ENCODE measurements at places on chromosomes 7 and 10.

GRCh38 chr7:25857376-25858067 lies 294.5 kb upstream of the NFE2L3 start:
- DNase-seq = no peak

DNA sequence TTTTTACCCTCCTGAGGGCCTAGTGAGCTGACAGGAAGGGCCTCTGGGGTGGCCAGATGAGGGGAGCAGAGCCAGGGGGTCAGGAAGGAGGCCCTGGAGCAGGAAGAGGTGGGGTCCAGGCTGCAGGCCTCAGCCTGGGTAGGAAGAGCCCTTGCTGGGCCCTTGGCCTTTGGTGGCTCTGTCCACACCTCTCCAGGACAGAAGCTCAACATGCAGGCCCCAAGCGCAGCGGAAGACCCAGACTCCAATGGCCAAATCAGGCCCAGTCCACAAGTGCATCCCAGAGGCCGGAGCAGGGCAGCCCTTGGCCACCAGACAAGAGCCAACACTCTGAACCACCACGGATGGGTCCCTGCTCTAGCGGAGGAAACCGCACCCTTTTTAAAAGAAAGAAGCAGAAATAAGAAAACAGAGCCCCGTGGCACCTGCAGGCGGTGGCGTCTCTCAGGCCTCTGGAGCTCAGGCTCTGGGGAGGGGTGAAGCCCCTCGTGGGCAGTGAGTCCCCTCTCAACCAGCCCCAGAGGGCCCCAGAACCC lies 52.8 kb downstream of the FOXL3 start:
- DNase-seq = no peak

- DNase-seq = no peak
These were observed 10.3 kb downstream of the HTRA1 start for GRCh38 chr10:122471531-122472177.

- no peak for DNase-seq
These were observed 667.8 kb upstream of the MKI67 start for GRCh38 chr10:128793726-128794655.

GRCh38 chr10:100999742-101000126 lies at the start of gene LZTS2:
Gene LZTS2, plus strand, starts transcription at chr10:100999808. Its CDS starts 2,731 bp downstream, at chr10:101002539.
- no peak for DNase-seq

DNA sequence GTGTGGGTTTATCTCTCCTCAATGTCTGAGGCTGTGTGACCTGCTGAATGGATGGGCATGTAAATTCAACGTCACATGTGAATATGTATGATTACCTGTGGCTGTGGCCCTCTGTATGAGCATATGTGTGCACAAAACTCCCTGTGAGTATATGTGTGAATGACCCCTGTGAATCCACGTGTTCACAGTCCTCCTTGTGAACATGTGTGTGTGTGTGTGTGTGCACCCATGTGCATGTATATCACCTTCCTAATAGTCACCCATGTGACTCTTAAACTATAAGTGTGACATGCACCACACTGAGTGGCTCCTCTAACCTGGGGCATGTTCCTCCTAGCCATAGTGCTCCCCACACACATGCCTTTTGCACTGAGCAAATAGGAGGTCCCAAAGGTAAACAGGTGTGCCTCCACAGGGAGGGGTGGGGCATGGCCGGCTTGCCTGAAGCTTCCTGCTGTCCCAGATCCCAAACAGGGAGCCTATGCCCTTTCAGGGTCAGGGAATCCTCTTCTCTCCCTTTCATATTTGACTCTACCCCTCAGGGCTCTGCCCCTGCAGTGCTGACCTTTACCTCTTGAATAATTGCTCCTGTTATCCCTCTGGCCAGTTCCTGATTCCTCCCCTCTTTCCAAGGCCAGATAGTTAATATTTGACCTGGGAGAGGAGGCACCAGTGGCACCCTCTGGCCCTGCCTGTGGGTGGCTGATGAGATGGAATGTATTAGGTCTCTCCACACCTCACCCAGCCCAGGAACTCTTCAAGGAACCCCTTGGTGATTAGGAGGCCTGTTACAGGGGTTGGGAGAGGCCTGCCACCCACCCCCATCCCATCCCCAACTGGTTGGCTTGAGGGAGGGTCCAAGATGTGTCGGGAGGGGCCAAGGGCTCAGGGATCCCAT lies 1.9 kb downstream of the SEMA4G start:
- no peak for DNase-seq

DNA sequence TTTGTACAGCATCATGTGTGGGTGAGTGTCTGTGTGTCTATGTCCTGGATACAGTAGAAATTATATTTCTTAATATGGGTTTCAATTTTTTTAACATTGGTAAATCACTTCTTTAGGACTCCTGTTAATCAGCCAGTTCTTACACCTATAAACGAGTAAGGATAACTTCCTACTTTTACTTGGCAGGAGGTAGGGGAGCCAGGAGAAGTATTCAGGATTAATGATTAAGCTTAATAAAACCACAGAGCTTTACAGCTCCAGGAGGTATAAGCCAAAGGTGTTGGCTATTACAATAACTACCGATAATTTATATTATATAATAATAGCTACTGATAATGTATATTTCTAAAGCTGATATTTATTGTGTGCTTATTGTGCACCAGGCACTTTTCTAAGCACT lies 1.7 kb upstream of the FAM3C start:
- no peak for DNase-seq

GRCh38 chr10:5625992-5626777 lies 40.2 kb downstream of the ASB13 start:
- DNase-seq = no peak

DNA sequence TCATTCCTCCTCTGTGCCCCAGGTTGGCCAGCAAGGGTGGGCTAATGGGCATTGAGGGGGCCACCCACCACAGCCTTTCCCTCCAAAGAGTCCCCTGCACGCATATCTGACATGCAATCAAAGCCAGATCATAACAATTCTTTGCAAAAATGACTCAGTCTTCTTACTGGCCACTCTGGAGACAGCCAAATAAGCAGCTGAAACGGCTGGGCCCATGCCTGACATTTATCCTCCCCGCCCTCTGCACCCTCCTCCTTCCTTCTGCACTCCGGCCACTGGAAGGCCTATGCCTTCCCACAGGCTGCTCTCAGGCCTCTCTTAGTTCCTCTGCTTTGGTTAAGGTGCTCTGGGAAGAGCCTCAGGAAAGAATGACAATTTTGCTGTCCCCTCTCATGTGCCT lies 29.2 kb upstream of the NPFFR1 start:
- no peak for DNase-seq

DNA sequence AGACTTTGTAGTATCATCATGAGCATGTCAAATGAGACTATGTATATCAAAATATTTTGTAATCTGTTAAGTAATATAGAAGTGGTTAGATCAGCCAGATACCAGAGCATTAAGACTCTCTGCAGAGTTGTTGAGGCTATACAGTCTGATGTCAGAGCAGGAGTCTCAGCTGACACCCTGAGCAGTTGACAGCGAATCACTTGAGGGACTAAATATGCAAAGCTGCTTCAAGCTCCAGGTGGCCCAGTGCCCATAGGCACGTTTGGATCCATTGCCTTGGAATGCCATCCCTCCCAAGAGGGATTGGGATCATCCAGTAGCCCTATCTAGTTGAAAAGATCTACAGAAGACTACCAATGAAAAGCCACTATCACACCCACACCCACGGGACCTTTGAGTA lies 210.2 kb downstream of the TAX1BP1 start:
- no peak for DNase-seq

DNA sequence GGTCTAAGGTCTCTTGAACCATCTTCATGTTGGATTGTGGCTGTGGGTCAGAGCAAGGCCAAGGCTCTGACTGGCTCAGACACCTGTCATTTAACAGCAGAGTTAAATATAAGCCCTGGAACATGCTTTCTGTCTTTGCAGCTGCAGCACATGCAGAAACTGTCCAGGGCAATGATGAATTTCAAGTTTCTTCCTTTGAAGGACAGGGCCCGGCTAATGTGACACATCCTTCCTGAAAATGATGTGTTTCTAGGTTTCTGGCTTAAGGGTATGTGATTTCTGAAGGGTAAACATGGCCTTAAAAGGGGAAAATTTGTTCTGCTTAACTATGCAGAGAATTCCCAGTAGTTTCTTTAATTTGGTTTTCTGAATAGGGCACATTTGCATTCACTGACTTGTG lies 34.0 kb upstream of the SLC35B4 start:
- DNase-seq = no peak

DNA sequence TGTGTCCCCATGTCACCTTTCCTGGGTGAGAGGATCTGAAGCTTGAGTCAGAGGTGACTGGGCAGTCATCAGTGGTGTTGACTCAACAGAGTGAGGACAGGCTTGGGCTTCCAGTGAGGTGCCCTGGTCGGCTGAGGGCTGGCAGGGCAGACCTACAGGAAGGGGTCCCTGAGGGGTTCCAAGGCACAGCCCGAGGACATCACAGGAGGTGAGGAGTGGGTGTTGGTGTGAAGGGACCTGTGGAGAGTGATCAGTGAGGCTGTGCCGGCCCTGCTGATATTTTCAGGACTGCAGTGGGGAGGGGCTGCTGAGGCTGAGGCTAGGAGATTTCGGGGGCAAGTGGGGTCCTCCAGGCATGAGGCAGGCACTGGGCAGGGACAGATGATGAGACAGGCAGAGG lies 545.5 kb downstream of the TCERG1L start:
- no peak for DNase-seq

DNA sequence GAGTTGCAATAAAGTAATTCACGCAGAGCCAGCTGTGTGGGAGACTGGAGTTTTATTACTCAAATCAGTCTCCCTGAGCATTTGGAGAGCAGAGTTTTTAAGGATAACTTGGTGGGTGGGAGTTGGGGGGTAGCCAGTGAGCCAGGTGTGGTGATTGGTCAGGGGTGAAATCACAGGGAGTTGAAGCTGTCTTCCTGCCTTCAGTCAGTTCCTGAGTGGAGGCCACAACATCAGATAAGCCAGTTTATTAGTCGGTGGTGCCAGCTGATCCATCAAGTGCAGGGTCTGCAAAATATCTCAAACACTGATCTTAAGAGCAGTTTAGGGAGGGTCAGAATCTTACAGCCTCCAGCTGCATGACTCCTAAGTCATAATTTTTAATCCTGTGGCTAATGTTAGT lies 3.3 kb upstream of the CYP51A1 start:
- no peak for DNase-seq

- DNase-seq = no peak
These were observed 5.3 kb downstream of the SH3PXD2A start for GRCh38 chr10:103849880-103850571.

- peak; percentile 36 for DNase-seq
These were observed 909 bp upstream of the CC2D2B start for GRCh38 chr10:95906677-95907455.

- DNase-seq = no peak
These were observed 2.0 kb downstream of the JCAD start for GRCh38 chr10:30057421-30057841.

- no peak for DNase-seq
These were observed 13.0 kb upstream of the PCBD1 start for GRCh38 chr10:70901276-70901878.

DNA sequence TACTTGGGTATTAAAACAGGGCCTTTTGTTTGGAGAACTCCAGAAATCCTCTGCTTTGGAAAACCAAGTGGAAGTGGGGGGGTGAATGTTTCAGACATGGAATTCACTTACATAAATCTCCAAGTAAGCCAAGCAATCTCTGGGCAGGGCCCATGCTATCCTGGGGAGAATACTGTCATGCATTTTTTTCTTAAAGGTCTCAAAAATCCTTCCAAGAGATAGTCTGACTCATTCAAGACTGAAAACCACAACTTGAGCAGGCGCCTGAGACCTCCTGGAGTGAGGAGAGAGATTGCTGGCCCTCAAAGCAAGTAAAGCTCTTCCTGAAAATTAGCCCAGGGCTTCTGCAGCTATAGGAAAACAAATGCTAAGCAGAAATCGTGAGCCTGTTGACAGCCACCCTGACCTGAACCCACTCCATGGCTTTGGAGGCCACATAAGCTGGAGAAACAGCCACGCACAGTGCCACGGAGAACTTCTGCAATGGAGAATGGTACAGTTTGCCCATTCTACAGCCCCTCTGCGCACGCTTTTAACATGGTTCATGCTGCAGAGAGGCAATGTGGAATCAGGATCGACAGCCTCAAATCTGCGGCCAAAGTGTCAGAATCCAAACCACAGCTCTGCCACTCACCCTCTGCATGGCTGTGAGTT lies 203.1 kb upstream of the AUTS2 start:
- DNase-seq = no peak

DNA sequence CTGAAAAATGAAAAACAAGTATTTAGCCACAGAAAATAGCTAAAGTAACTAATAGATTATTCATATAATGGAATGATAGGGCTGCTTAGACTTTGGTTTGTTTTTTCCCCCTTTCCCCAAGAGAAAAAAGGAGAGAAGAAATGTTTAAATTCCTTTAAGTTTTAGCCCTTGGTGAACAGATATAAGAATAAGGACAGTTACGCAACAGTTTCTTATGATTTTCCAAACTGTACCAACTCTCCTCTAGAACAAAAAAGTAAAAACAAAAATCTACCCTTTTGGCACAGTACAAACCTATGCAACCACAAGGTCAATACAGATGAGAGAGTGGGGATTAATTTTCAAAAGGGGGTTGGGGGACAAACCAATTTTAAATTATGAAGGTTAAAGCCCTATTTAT lies 227.7 kb downstream of the CHCHD3 start:
- DNase-seq = no peak

DNA sequence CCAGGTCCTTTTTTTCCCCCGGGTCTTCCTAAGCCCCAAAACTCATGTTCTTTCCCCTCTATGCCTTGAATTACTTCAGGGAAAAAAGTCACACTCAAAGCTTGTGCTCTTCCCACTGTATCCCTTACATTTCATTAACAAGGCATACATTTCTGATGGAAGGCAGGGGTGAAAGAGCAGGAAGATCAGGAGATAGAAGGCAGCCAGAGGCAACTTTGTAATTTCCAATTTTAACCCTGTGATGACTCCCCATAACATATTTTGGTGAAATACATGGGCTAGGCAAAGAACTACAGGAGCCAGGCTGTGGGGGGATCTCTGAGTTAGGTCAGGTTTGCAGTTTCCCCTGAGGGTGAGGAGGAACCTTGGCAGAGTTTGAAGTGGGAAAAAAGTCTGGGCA lies 635.0 kb downstream of the LRMDA start:
- no peak for DNase-seq

GRCh38 chr7:153398789-153399553 lies 639.4 kb downstream of the ACTR3B start:
- no peak for DNase-seq

GRCh38 chr10:753530-753929 lies 64.1 kb upstream of the DIP2C start:
- DNase-seq = no peak

- DNase-seq = no peak
These were observed 78.3 kb downstream of the NSUN6 start for GRCh38 chr10:18572959-18573561.

DNA sequence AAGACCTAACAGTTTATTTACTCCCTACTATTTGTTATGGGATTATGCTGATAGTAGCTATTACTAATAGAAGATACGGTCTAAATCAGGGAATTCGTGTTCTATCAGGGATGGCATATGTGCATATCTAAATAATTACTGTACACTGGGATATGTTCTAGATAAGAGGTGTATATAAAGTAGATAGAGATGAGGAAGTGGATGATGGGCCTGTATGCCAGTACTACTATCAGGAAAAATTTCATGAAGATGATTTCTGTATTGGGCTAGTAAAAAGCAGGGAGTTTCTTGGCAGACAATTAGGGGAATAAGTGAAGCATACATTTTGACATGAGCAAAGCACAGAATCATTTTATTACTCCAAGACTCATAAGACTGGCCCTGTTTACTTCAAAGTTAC lies 26.2 kb downstream of the PTPN12 start:
- DNase-seq = no peak

- DNase-seq = no peak
These were observed 413.3 kb upstream of the DPP6 start for GRCh38 chr7:153638821-153639435.

GRCh38 chr10:99595236-99595635 lies 25.0 kb downstream of the SLC25A28 start:
- no peak for DNase-seq

GRCh38 chr7:133539016-133539415 lies 286.1 kb downstream of the EXOC4 start:
- DNase-seq = no peak

All from substantia nigra (tissue), 51 donors.